Endothelial cell of umbilical vein (primary cell): ENCODE measurements at places on chromosomes 11 and 22.

DNA sequence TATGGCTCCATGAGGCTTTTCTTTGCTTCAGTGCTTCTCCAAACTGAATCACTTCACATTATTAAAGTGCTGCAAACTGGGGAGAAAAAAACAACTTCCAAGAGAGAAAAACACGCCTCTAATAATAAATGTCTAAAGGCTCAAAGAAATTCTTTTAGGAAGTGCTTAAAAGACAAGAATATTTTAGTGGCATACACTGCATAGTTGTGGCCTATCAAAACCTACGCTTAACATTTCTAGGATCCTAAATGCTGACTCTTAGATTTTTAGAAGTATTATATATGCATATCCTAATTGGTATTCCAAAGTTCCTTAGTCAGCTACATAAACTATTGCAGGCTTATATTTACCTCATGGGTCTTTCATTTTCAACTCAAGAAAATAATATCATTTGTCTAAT lies 879.0 kb upstream of the CCDC90B start:
- no peak for DNase-seq

DNA sequence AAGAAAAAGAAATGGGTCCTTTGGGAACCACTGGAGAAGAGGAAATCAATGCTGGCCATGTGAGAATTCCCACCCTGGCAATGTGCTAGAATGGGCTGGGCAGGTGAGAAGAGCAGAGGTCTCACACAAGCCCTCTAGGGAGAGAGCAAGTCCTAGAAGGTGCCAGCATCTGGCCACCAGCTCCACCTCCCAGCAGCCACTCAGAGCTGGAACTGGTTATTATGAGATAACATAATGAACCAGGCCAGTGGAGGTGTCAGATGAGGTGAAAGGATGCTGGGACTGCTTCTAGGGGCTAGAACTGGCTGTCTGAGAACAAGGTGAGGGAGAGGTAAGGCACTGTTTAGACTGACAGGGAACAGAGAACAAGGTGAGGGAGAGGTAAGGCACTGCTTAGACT lies 29.3 kb downstream of the NEFH start:
- no peak for DNase-seq

DNA sequence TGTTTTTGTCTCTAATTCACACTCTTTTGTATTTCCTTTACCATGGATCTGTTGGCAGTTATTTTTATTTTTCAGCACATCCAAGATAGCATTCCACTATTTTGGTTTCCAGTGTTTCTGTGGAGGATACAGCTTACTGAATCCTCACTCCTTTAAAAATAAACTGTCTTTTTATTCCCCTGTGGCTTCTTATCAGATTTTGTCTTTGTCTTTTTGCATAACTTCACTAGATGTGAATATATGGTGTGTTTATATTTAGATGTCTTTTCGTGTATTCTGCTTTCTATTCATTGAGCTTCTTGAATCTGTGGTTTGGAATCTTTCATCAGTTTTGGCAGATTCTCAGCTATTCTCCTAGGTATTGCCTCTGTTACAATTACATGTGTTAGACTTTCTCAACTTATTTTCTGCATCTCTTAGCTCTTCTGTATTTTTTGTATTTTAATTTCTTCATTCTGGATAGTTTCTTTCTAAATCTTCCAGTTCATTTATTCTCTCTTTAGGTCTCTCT lies 7.4 kb upstream of the ATXN10 start:
- no peak for DNase-seq

DNA sequence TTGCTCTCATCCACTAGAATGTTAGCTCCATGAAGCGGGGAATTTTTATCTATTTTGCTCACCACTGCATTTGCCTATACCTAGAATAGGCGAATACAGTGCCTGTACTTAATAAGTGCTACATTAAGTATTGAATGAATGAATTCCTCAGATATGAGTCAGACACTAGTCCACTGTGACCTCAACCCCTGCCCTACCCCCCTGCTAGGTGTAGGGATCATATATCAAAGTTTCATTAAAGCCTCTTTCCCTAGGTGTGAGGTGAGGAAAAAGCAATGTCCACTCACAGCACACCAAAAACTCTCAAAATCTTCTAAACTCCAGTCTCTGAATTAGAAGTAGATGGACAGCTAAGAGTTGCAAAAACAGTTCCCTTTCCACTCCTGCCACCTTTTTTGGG lies 9.8 kb upstream of the PSMA1 start:
- no peak for DNase-seq

DNA sequence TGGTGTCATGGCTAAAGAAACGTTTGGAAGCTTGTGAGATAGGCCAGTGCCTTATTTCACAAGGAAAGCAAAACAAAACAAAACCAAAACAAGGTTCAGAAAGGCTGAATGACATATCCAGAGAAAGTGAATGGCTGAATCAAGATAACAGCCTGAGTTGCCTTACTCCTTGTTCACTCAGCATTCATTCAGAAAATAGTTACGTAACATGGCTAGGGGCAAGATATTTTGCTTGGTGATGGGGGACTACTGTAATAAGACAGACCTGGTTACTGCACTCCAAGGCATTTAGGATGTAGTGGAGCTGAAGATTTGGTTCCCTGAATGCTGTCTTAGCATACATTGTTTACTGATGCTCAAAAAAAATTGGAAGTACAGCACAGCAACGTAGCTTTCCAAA lies 47.7 kb downstream of the C11orf91 start:
- no peak for DNase-seq

DNA sequence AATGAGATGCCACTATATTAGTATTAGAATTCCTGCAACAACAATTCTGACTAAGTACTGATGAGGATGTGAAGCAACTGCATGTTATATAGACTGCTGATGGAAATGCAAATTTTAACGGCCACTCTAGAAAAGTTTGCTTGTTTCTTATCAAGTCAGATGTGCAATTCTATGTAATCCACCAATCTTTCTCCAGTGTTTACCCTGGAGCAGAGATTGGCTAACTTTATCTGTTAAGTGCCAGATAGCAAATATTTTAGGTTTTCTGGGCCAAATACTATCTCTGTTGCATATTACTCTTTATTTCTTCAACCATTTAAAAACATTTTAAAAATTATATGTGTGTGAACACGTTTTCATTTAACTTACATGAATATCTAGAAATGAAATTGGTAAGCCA lies 586.9 kb downstream of the FAM181B start:
- DNase-seq, result no peak
